Hair follicle dermal papilla cell (primary cell): ENCODE measurements at places on chromosomes 6 and 20. TPM values are rescaled to one million over a fixed set of nuclear protein-coding genes. Genes with fewer than 3 reads are reported as not detected.

Gene TTK
- total RNA-seq = 1.8 and 2.3 TPM in 2 replicates

Gene TPD52L1
- total RNA-seq = 11.1 and 12.8 TPM in 2 replicates

Gene HINT3
- 20.9 and 22.2 TPM in 2 replicates for total RNA-seq

Gene ARMC2
- total RNA-seq = 5.2 and 6.3 TPM in 2 replicates

Gene SPINT3
- not detected in 2 replicates for total RNA-seq

Gene NRSN1
- not detected in 2 replicates for total RNA-seq

Gene DNAH8
- total RNA-seq = under 0.01 TPM in 1 of 2 replicates, not detected in the other

Gene FAM83D
- 1.6 TPM in 2 replicates for total RNA-seq

Gene TAGAP
- total RNA-seq = not detected in 2 replicates

Gene GNL1
- 48.4 and 59.3 TPM in 2 replicates for total RNA-seq

Gene ZDHHC14
- 3.6 and 6.8 TPM in 2 replicates for total RNA-seq

Gene EFCAB8
- total RNA-seq = under 0.01 TPM in 1 of 2 replicates, not detected in the other

Gene ERMARD
- total RNA-seq = 14.9 and 19.8 TPM in 2 replicates

Gene SLC2A4RG
- total RNA-seq = 41.5 and 45.7 TPM in 2 replicates

Gene MAK
- not detected in 2 replicates for total RNA-seq

Gene RUNX2
- 18.9 and 27.4 TPM in 2 replicates for total RNA-seq

Gene PRND
- under 0.01 and 0.12 TPM in 2 replicates for total RNA-seq

Gene WFDC12
- not detected in 2 replicates for total RNA-seq

Gene FIG4
- 15.3 and 16.8 TPM in 2 replicates for total RNA-seq

Gene BMP7
- 0.12 and 0.81 TPM in 2 replicates for total RNA-seq

Gene BMP2
- 0.73 and 1.8 TPM in 2 replicates for total RNA-seq

Gene TNNC2
- total RNA-seq = not detected in 2 replicates

Gene EEF1A2
- under 0.01 and 0.24 TPM in 2 replicates for total RNA-seq

Gene TUBB2B
- 6.8 and 8.4 TPM in 2 replicates for total RNA-seq

Gene KCNQ5
- 0.49 and 1.5 TPM in 2 replicates for total RNA-seq

Gene DCBLD1
- 17.9 and 18.0 TPM in 2 replicates for total RNA-seq

Gene PNPLA1
- not detected in 2 replicates for total RNA-seq

Gene OR2H2
- total RNA-seq = not detected in 2 replicates

Gene MACROD2
- 8.3 and 9.1 TPM in 2 replicates for total RNA-seq

Gene BMP5
- not detected in 2 replicates for total RNA-seq

Gene KAT14
- 14.6 and 17.8 TPM in 2 replicates for total RNA-seq

Gene TRIM31
- not detected in 2 replicates for total RNA-seq

Gene GSTA4
- total RNA-seq = 35.1 and 35.4 TPM in 2 replicates

Gene RGL2
- 20.6 and 26.8 TPM in 2 replicates for total RNA-seq
